Neural crest cell (in vitro differentiated cells): ENCODE measurements at places on chromosomes 7 and 10.

DNA sequence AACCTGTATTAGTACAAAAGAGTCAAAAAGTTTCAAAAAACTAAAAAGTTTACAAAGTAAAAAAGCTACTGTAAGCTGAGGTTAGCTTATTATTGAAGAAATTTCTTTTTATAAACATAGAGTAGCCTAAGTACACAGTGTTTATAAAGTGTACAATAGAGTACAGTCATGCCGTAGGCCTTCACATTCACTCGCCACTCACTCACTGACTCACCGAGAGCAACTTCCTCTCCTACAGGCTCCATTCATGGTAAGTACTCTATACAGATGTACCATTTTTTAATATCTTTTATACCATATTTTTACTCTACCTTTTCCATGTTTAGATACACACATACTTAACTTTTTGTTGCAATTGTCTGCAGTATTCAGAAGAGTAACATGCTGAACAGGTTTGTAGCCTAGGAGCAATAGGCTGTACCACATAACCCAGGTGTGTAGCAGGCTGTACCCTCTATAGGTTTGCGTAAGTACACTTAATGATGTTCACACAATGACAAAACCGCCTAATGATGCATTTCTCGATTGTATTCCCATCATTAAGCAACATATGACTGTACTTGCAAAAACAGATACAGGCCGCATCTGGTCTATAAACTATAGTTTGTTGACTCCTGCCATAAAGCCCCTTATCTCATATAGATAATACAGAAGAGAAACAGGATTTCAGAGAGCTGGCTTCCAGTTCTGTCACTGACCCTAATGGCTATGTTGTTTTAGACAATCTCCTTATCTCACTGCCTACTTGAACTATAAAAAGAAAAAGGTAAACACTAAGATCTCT, 438.8 kb downstream of the HTR7 start:
- DNase-seq, result no peak

DNA sequence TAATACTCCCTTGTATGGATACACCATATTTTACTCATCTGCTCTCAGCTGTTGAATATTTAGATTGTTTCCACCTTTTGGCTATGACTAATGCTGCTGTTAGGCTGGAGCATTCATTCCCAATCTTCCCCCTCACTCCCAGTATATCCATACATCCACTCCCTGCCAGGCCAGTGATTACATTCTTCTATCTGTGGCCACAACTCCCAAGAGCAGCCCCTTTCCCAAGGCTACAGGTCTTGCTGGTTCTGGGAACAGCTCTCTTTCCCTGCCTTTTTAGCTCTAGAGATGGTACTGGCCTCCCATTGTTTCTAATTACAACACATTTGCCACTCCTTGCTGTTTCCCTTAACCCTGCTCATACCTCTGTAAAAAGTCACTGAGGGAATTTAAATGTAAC, 28.2 kb downstream of the SFR1 start:
- DNase-seq, result no peak

- DNase-seq, result no peak
Observed at GRCh38 chr10:76086170-76086760, 654.8 kb downstream of the LRMDA start.

DNA sequence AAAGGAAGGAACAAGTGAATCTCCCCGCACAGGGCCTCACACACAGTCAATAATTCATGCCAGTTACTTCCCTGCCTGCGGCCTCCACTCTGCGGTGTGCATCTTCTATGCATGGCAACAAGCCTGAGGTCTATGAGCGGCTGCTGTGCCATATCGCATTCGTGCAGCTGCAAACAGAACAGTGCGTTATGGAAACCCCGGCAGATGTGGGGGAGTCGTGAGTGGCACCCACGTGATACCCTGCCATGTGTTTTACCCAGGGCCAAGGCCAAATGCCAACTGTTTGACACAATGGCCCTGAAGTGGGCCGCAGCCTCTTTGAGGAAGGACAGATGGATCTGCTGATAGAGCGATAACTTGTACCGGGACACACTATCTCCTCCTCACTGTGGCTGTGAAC, 13.4 kb downstream of the TNS3 start:
- no peak for DNase-seq

DNA sequence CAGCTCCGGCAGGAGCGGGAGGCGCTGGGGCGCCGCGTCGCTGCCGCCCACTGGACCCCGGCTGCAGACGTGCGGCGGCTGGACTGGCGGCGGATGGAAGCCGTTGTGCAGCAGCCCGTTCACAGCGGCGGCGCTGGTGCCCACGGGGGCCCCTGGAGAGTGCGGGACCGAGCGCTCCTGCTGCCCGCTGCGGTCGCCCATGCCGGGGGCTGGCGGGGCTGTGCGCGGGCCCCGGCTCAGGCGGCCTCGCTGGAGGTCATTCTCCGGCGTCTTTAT, 413 bp downstream of the PANK1 start:
- no peak for DNase-seq

GRCh38 chr7:94223375-94224084, 171.2 kb upstream of the COL1A2 start:
- DNase-seq, result peak; percentile 17

- DNase-seq, result no peak
Observed at GRCh38 chr10:71259815-71260501, 47.6 kb downstream of the UNC5B start.

DNA sequence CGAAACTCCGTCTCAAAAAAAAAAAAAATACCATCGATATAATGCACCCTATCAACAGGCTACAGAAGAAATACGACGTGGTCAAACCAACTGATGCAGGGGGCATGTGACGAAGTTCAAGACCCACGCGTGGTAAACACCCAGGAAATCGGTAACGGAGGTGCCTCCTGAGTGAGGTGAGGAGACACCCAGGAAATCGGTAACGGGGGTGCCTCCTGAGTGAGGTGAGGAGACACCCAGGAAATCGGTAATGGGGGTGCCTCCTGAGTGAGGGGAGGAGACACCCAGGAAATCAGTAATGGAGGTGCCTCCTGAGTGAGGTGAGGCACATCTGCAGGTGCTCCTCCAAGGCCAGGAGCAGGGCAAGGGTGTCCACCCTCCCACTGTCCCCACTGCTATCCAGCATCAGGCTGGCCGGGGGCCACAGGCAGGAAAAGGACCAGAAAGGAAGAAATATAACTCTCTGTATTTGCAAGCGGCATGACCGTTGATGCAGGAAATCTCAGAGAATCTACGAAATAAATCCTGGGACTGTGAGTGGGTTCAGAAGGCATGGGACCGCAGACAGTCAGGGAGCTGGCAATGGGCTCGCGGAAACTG, 10.7 kb upstream of the GPR146 start:
- DNase-seq, result no peak

GRCh38 chr10:126224967-126225671, 163.2 kb downstream of the ADAM12 start:
- DNase-seq, result no peak

- no peak for DNase-seq
Observed at GRCh38 chr10:13272164-13272571, 27.7 kb downstream of the PHYH start.

- DNase-seq, result no peak
Observed at GRCh38 chr7:107711301-107711700, 32.6 kb upstream of the CBLL1 start.

- DNase-seq, result no peak
Observed at GRCh38 chr10:124249196-124249595, 155.8 kb upstream of the CHST15 start.

DNA sequence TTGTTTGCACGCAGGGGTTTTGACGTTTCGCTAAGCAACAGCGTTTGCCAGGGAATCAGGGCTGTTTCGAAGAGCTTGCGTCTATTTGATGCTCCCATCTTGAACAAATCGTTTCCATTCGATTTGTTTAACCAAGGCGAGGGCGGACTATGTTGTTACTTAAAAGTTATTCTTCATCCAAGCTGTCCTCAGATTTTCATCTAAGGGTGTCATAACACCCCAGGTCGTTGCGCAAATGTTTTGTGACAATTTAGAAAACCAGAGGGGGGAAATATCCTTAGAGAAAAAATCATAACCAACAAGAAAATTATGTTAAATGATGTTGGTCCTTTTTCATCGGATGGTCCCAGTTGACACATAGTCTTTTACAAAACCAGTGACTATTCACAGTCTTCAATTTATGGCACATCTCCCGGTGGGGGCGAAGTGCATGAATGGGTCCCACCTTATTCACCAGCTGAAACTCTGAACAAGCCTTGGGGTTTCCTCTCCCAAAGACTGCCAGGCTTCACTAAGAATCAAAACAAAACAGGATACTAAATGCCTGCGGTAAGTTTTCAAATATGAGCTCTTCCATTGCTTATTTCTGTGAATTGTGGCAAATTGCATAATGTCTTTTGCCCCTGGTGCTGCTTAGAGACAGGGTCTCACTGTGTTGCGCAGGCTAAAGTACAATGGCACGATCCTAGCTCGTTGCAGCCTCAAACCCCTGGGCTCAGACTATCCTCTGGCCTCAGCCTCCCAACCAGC, 109.9 kb downstream of the REEP3 start:
- DNase-seq, result no peak

- no peak for DNase-seq
Observed at GRCh38 chr7:78165454-78165853, 366.9 kb downstream of the PHTF2 start.

DNA sequence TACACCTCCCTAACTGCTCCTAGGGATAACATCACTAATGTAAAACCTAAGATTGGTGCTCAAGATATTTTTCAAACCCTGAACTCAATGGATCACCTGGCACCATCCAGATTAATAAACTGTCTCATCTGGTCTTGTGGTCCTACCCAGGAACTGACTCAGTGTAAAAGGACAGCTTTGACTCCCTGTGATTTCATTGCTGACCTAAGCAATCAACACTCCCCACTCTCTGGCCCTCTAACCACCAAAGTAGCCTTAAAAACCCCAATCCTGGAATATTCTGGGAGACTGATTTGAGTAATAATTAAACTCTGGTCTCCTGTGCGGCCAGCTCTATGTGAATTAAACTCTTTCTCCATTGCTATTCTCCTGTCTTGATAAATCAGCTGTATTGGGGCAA, 6.2 kb upstream of the USP54 start:
- DNase-seq, result no peak

GRCh38 chr7:101854084-101854865, 36.8 kb downstream of the CUX1 start:
- no peak for DNase-seq
